H7 (cell line): ENCODE measurements at places on chromosomes 2 and 18.

DNA sequence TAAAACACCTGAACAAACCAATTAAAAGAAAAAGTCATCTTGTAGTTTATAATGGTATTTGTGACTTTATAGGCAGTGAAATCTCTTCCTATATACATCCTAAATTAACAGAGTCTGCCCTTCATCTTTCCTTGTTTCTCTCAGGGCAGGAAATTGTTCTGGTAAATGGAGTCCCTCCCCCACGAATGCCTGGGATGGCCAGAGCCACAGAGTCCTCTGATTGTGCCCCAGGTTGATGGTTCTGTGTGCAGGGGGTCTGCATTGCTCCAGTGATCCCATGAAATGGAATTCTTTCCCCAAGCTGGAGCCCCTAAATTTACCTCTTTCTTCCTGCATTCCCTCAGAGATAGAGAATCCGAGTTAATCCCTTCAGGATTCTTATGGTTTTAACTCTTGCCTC, 155.5 kb downstream of the MTX2 start:
- DNase-seq, result no peak

GRCh38 chr18:27845897-27846296, 331.0 kb downstream of the CDH2 start:
- no peak for DNase-seq

GRCh38 chr2:189360861-189361260, 80.4 kb upstream of the WDR75 start:
- no peak for DNase-seq

GRCh38 chr2:28608500-28609424, 112.9 kb downstream of the PLB1 start:
- DNase-seq, result no peak

DNA sequence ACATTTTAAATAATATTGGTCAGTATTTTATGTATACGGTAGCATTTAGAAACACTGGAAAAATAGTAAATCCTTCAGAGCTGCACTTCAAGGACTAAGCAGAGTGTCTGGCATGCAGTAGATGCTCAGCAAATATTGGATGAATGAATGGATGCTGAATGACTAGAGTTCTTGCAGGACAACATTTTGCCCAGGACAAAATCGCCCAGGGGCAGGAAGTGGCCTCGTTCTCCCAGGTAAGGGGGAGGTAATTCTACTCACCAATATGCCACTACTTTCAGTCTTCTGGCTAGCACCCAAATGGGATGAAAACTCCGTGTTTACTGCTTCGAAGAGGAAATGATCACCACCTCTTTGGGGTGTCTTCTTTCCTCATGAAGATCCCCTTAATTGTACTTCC, 4.0 kb upstream of the DGUOK start:
- no peak for DNase-seq

GRCh38 chr2:164000176-164000575, 264.4 kb upstream of the FIGN start:
- no peak for DNase-seq

GRCh38 chr2:196961889-196962288, 35.4 kb upstream of the PGAP1 start:
- DNase-seq, result no peak

DNA sequence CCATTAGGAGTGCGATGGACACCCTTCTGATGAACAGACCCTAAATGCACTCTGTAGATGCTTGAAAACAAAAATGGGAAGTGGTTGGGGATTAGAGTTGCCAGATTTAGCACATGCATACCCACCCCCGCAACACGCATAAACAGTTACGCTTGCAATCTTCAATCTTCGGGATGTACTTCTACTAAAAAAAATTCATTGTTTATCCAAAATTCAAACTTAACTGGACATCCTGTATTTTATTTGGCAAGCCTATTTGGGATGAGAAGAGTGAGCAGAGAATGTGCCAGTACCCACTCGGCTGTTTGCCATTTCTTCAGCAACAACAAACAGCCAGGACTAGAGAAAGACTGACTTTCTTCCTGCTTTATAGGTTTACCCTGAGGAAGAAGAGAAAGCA, 18.4 kb downstream of the KIAA2012 start:
- no peak for DNase-seq

DNA sequence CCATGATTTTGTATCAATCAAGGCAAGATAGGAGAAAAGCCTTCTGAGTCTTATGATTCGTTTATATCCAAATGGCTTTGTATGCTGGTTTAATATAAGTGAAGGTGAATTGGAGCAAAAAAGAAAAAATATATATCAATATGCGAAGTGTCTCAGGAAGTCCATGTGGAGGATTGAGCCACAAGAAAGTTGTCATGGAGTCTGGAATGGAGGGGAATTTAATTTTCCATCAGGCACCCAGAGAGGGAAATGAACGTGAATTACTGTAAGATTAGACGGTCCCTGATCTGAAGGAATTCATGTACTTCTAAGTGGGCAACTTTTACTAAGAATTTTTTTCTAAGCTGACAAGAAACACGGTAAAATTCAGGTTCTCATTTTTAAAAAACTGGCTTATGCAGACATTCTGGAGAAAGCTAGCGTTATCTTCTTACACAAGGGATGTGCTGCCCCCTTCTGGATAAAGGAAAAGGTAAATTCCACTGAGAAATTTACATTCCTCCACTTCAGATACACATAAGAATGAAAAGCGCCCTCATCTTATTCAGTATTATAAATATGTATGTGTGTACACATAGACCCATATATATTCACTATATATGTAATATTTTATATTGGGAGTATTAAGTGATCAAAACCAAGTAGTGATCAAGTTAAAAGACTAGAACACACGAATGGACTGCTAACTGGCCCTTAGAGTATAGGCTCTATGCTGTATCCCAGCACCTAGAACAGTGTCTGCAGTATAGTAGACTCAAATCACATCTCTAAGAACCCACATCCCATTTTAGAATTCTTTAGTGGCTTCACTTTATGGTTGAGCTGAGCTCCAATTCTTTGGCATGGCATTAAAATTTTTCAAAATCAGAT, 289.0 kb upstream of the TFPI start:
- DNase-seq, result peak; percentile 25

GRCh38 chr2:103529798-103530502, 768.1 kb downstream of the TMEM182 start:
- DNase-seq, result no peak

DNA sequence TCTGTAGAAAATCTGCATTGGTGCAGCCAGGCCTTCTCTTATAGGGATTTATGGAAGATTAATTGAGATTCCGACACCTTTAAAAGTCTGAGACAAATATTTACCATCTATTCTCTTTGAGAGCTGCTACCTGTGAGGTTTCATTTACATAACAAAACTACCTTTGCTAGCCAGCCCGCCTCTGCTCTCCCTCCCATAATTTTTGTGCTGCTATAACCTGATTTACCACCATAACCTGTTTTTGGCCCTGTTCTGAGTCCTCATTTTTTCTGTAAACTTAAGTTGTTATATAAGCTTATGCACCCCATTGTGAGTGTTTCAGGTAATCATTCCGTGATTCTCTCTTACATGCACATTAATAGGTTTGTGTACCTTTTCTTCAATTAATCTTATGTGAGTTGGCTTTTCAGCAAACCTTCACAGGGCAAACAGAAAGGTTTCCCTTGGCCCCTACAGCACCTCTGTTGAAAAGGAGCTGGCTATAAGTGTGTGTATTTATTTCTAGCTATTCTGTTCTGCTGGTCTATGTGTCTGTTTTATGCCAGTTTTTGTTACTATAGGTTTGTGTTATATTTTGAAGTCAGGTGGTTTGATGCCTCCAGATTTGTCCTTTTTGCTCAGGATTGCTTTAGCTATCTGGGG, 114.9 kb upstream of the XIRP2 start:
- peak; percentile 0 for DNase-seq

- no peak for DNase-seq
Measured at GRCh38 chr2:46982351-46983064, 66.9 kb upstream of the MCFD2 start.

GRCh38 chr18:45456090-45457021, 158.9 kb upstream of the SLC14A2 start:
- DNase-seq, result no peak

DNA sequence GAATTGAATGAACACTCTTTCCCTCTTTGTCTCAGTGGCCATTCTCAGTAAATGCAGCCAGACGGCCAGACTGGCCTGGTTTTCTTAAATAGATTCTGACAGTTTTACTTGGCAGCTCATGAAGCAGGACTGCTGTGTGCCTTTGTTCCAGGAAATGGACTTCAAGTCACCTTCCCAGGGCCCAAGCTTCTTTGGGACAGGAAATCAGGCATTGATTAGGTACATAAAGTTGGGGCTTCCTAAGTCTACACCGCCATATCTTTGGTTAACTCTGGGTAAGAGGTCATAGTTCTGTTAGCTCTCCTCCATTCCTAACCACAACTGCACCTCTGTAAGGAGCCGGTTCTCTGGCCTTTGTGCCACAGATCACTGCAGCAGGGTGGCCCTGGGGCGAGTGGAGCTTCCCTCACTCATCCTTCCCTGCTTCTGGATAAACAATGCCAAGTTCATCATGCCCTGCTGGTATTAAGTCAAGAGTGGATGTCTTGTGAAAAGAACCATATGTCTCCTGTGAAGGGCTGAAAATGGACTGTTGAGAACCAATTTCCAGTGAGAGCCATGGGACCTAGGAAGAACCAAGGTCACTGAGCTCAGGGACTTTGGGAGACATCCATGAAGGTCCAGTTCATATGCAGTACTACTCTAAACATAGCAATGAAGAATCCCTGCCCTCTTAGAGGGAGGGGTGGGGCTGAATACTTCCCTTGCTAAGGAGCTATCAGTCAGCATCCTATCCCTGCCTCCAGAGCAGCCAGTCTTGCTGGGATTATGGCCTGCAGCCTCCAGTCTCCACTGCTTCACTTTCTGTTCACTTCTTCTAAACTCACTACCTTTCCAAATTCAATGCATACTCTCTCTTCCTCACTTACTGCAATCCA, 122.6 kb upstream of the XPO1 start:
- no peak for DNase-seq

DNA sequence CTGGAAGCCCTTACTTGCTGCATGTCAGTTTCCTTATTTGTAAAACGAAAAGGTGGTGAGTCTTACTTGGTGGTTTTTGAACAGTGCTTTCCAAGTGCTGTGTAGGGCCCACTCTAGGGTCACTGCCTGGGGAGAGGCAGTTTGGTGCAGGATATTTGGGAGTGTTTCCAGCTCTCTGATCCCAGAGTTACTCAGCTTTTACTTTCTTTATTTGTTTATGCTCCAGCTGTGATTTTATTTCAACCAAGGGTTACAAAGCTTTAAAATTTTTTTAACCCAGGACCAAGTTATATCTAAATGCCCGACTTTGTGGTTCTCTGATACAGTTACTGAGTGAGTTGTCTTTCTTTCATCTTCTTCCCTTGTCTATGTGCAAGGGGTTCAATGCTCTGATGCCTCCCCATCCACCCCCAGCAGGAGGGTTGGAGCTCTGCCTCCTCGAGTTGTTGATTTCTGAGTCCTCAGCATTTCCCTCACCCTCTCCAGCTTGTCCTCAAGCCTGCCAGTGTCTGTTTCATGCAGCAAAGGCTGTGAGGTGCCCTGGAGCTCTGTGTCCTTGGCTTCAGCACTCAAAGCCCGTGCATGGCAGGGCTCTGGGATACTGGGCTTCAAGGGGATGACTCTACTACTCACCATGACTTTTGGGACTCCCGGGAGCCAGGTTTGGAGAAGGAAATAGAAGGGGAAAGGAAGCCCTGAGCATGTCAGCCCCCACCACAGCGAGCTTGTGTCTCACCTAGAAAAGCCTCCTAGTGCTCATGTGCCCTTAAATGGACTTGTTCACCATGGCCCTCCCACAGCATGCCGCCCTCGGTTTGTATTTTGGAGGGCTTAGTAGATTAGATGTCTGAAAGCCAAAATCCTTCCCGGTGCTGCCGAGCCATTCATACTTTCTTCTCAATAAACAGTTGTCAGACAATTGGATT, 236.8 kb downstream of the SETBP1 start:
- no peak for DNase-seq

GRCh38 chr2:237148624-237149023, 62.9 kb downstream of the COPS8 start:
- no peak for DNase-seq

GRCh38 chr2:120949957-120950590, 214.4 kb downstream of the GLI2 start:
- DNase-seq, result no peak
